ENCODE measurements at places on chromosomes 7 and 10.

- DNase-seq, result no peak
These were observed 65.2 kb downstream of the PTPRE start for GRCh38 chr10:127971963-127972615.

- DNase-seq, result no peak
These were observed 4.1 kb upstream of the HMX2 start for GRCh38 chr10:123143825-123144168.

GRCh38 chr7:42238709-42239366, 1.8 kb upstream of the GLI3 start:
- no peak for DNase-seq

- no peak for DNase-seq
These were observed 55.8 kb downstream of the ALOX5 start for GRCh38 chr10:45429790-45430189.

DNA sequence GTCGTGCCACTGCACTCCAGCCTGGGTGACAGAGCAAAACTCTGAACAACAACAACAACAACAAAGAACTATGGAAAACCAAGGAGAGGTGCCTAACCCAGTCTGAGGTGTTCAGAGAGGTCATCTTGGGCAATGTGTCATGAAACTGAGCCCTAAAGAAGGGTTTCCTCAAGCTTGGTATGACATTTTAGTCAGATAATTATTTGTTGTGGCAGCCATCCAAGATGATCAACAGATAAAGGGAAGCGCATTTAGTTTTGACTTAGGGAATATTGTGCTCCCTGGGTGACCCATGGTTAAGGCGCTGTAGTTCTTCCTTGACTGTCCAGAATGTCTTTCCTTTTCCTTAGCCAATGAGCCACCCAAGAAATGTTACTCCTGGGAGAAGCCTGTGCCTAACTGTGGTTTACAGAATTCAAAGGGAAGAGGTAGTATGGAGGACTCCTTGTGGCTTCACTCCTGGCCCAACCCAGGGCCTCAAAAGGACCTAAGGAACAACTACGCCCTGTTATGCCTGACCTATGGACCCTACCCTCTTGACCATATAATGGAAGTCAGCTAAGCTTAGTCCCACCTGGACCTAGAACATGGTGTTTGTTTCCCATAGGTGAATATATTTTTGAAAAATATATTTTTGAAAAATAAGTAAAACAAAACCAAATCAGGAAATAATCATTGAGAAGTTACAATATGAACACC, 42.4 kb downstream of the TPST1 start:
- DNase-seq, result no peak

- DNase-seq, result no peak
These were observed 259.3 kb downstream of the ZEB1 start for GRCh38 chr10:31578181-31578852.

DNA sequence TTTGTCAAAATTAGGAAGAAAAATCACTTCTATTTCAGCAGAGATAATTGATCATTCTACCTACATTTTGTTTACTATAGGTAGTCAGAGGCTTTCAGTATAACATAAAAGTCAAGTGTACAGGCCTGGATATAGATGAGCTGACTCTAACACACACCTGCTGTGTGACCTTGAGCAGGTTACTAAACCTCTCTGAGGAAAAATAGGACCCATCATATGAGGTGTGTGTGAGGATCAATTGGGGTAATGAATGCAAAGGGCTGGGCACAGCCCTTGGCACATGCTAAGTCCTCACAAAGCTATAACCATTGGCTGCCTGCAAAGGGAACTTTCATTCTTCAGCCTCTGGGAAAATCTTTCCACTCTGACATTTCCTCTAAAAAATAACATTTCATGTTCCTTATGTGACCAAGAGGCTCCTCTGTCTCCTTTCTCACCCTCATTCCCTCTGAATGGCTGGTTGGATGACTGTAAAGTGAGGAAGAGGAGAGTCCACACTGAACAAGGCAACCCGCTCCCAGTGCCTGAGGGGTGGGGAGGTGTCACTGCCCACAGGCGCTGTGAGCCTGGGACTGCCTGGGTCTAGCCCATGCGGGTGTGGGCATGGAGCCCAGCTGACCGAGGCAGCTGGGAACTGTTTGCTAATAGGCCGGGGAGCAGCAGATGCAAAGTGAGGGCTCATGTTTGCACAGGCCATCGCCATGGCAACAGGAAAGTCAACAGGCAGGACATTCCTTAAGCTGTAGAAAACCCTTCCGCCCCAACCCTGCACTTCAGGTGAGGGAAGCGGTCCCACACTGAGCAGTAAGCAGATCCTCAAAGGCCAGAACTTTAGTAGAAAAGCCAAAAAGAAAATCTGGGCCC, 36.8 kb downstream of the MYOF start:
- DNase-seq, result peak; percentile 92

GRCh38 chr7:103094102-103094501, 19.2 kb downstream of the ARMC10 start:
- DNase-seq, result no peak

- DNase-seq, result no peak
These were observed 42.2 kb upstream of the A1CF start for GRCh38 chr10:50927522-50928189.

DNA sequence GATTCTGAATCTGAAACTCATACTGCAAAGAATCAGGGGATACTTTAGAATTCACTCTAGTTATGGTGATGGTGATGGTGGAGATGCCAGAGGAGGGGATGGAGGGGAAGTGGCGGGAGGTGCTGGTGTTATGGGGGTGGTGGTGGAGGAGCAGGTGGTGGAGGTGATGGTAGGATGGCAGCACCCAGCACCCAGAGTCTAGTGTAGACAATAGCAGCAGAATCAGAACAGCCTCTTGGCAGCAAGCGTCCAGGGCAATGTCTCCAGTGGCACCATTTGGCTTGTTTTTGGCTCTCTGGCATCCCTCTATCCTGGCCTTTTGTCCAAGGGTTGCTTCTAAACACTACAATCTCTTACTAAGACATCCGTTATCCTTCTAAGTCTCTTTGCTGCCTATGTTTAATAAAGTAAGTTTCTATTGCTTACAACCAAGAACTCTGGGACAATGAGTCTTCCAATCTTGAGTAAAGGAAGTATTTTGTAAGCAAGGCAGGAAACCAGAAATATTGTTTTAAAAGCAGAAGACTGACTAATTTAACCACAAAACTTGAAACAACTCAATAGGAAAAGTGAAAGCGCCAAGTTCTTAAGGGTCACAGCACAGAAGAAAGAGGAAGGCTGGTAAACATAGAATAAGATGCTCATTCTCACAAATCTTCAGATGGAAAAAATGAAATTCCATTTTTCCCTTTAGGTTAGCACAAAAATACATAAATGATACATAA, 42.4 kb upstream of the GDF10 start:
- DNase-seq, result no peak

DNA sequence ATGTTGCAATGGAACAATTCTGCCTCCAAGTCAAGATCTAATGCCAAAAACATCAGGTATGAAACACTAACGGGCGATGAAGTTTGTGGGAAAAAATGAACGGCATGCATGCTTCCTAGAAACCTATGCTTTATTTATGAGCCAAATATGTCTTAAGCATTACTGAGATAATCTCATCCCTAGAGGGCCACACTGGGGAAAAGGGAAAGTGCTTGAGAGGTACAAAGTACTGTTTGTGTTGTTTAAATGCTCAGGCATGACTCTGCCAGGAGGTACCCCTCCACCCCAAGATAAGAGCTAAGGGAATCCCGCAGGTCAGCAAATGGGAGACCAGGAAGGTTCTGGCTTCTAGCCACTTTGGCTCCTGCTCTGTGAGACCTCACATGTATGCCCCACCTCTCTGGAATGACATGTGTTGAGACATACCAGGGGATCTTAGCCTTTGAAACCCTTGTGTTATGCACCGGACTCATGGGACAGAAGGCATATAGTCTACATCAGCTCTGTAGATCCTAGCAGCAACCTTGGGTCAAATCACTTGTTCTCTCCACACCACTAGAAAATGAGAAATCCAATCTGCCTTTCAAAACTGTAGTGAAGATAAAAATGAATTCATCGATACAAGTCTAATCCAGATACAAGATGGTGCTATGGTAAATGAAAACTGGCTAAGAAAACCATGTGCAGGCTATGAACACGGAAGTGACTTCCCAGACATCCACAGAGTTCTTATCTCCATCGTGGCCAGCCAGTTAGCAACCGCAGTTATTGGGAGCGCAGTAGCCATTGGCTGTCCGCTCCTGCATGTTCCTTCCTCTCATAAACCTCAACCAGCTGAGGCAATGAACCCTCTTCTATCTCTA, 61.0 kb downstream of the CREB3L2 start:
- DNase-seq, result no peak

GRCh38 chr7:98186452-98187137, 24.6 kb upstream of the BHLHA15 start:
- no peak for DNase-seq

GRCh38 chr7:80563561-80564327, 51.9 kb upstream of the GNAT3 start:
- no peak for DNase-seq

- no peak for DNase-seq
These were observed 467.9 kb upstream of the PODXL start for GRCh38 chr7:132024290-132024689.

DNA sequence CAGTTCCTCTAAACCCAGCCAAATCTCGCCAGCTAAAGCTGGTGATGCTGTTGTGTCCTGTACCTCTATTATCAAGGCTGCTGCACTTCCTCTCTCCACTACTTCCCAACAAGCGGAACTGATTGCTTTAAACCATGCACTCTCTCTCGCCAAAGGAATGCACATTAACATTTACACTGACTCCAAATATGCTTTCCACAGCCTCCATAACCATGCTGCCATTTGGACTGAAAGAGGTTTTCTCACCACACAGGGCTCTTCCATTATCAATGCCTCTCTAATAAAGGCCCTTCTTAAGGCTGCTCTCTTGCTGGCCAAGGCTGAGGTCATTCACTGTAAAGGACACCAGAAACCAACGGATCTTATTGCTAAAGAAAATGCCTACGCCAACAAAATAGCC, 11.4 kb upstream of the LRRC61 start:
- no peak for DNase-seq

- DNase-seq, result no peak
These were observed 92.2 kb upstream of the PPIF start for GRCh38 chr10:79255007-79255507.

DNA sequence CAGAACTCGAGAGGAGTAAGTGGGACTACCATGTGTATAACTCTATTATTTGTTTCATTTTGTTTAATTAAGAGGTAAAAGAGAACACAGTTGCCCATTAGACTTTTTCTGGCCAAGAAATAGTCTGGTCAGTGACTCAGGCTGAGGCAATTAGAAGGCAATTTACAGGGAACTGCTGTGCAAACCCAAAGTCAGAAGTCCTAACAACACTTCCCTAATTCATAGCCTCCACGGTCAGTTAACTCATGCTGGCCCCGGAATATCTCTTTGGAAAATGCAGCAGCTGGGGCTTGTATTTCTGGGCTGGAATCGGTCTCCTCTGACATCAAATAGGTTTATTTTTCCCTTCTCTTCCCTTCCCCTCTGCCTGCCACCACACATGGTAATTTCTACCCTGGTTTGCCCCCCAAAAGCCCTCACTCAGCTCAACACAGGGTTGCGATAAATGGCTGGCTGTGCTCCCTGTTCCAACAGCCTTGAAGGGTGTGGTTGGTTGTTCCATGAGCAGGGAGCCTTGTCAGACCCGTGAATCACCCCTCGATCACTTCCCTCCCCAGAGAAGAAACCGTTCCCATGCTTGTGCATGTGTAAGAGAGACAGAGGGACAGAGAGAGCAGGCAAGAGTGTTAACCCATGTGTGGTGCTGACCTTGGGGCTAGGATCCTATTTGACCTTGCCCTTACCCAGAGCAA, 5.3 kb downstream of the SH3PXD2A start:
- DNase-seq, result no peak

- DNase-seq, result no peak
These were observed 56.4 kb downstream of the CDHR3 start for GRCh38 chr7:106019470-106019820.

DNA sequence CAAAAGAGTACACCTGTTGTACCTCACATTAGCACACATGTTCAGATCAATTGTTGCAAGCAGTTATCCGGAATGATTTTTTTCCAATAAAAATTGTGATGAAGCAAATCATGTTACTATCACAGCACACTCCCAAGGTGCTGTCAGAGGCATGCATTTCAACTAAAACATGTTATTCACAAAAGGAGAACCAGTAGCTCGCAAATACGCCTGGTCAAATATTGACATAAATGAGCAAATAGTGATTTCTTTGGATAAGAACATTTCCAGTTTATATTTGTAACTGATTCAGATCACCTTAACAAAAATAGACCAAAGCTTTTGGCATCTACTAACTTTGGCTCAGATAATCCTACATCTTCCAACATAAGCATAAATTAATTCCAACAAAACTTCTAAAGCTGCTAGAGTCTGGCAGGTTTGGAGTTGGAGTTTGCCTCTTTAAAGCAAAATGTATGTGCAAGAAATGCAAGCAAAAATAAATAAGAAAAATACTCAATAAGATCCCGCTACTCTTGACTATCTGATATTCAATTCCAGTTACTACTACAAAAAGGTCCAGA, 208.0 kb downstream of the SFMBT2 start:
- no peak for DNase-seq

DNA sequence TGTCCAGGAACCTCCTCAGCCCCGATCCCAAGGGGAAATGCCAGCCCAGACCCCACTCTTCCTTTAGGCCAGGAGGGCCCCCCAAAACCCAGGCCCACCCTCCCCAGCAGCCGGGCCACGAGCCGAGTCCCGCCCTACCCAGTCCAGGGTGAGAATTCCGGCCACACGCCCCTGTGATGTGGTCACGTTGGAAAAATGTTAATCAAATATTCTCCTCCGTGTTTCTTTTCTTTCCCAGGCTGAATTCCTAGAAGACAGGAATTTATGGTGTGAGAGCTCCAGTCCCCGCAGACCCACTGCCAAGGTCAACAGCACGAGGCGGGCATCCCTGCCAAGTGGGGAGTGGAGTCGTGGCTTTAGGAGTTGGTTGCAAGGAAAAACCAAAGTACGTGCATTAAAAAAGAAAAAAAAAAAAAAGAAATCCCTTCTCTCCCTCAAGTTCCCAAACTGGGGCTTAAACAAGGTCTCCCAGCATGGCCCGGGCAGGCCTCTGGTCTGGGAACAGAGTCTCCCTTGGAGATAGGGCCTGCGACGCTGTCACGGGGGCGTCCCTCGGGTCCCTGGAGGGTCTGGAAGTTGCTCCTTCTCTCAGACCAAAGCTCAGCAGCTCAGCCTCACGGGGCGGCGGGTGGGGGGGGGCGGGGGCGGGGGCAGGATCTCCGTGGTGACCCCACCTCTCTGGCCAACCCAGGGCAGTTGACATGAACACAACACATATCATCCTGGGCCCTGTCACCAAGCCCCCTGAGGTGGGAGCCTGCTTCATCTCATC, 28.1 kb upstream of the ELN start:
- peak; percentile 61 for DNase-seq

- DNase-seq, result no peak
These were observed 94.0 kb downstream of the SLC37A3 start for GRCh38 chr7:140304191-140304799.

Data from tibial nerve (tissue), 4 donors.